ENCODE measurements at places on chromosomes 3 and 15.

DNA sequence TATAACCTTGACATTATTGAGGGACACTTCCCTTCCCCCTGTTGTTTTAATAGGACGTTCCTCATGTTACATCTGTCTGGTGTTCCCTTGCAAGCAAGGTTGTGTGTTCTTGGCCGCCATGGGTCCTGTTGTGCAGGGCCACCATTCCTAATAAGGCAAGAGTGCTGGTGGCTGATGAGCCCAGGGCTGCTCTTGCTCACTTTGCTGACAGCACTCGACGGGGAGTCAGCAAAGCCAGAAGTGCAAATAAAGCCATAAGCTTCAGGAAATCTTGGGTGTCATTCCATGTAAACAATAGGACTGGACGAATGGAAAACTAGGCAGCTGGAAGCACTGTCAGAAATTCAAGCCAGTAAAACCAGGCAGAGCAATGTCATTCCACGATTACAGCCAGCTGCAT is 75.8 kb downstream of the SQOR start:
- no peak for DNase-seq

- no peak for DNase-seq
Measured at GRCh38 chr15:52100807-52101442, 11.7 kb downstream of the BCL2L10 start.

GRCh38 chr3:142501004-142501926 is 53.4 kb upstream of the XRN1 start:
- no peak for DNase-seq

- no peak for DNase-seq
Measured at GRCh38 chr15:48119277-48119676, 1.5 kb upstream of the SLC24A5 start.

DNA sequence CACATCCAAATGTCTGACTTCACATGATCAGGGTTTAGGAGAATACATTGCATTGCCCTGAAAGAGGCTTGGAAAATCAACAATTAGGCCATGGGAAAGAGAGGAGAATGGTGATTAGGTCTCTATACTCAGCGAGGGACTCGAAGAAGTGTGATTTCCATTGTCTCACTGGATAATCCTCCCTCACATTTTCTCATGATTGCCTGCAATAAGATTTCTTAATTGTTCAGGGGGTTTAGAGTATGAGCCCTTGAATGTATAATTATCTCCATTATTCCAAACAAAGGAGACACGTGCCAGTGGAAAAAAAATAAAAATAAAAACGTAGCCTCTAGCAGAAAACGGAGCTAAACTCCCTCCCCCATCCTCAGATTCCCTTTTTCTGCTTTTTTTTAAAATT is 173.2 kb downstream of the TPRG1 start:
- DNase-seq, result no peak

- DNase-seq, result no peak
Measured at GRCh38 chr3:115624029-115624741, 875 bp downstream of the GAP43 start.

DNA sequence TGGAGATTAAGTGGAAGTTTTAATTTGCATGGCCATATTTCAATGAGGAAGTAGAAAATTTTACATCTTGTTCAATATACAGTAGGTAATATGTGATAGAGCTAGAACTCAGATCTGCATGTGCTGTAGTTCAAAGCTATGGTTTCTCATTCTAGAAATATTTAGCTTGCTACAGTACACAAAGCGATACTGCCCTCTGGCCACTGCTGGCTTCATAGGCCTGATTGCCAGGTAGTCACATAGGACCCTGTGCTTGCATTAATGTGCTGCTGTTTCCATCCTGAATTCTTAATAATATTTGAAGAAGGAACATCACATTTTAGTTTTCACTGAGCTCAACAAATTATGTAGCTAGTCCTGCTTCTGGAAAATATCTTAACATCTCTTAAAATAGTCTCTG is 87.0 kb downstream of the PLSCR2 start:
- no peak for DNase-seq

GRCh38 chr3:15148614-15149013 is 49.7 kb upstream of the RBSN start:
- no peak for DNase-seq

DNA sequence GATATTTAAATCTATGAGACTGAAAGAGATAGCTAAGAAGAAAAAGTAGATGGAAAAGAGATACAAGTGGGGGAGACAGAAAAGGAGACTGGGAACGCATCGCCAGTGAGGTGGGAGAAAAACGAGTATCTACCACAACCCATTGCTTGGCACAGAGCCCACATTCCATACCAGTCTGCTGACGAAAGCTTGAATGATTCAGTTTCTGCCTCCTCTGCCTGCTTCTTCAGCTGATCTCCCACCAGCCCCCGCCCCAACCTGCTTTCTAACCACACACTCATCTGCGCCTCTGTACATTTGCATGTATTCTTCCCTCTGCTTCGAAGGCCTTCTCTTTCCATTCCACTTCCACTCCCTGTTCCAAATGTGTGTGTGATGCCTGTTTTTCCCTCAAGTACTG is 188.1 kb downstream of the USP13 start:
- no peak for DNase-seq

Measured in activated CD8-positive, alpha-beta memory T cell treated with anti-CD3 and anti-CD28 coated beads for 24 hours (primary cell).